MM.1S (cell line): ENCODE measurements at places on chromosomes 4 and X.

- no peaks in the 10 kb centered on the region for H3K36me3 ChIP-seq
- DNase-seq = no peak
- no peak overlapping the region for H3K4me3 ChIP-seq
- no peaks in the 10 kb centered on the region for H3K27me3 ChIP-seq
- no peaks in the 10 kb centered on the region for H3K4me1 ChIP-seq
- no peak overlapping the region for H3K27ac ChIP-seq
Observed at GRCh38 chr4:41334182-41334581, 77.5 kb downstream of the UCHL1 start.

GRCh38 chr4:69576251-69576877, 63.1 kb downstream of the UGT2A2 start:
- no peak overlapping the region for H3K4me3 ChIP-seq
- H3K27ac ChIP-seq = no peak overlapping the region
- H3K36me3 ChIP-seq = no peaks in the 10 kb centered on the region
- no peaks in the 10 kb centered on the region for H3K4me1 ChIP-seq
- H3K27me3 ChIP-seq = no peaks in the 10 kb centered on the region

GRCh38 chr4:47475411-47475810, 9.7 kb upstream of the ATP10D start:
- no peak for DNase-seq
- H3K27me3 ChIP-seq = no peaks in the 10 kb centered on the region
- H3K4me1 ChIP-seq = no peaks in the 10 kb centered on the region
- H3K36me3 ChIP-seq = no peaks in the 10 kb centered on the region
- H3K27ac ChIP-seq = no peak overlapping the region
- H3K4me3 ChIP-seq = no peak overlapping the region

- H3K4me3 ChIP-seq = no peak overlapping the region
- DNase-seq = no peak
- H3K36me3 ChIP-seq = no peaks in the 10 kb centered on the region
- H3K4me1 ChIP-seq = no peaks in the 10 kb centered on the region
- no peaks in the 10 kb centered on the region for H3K27me3 ChIP-seq
Observed at GRCh38 chr4:99504804-99505502, 5.9 kb upstream of the C4orf17 start.

DNA sequence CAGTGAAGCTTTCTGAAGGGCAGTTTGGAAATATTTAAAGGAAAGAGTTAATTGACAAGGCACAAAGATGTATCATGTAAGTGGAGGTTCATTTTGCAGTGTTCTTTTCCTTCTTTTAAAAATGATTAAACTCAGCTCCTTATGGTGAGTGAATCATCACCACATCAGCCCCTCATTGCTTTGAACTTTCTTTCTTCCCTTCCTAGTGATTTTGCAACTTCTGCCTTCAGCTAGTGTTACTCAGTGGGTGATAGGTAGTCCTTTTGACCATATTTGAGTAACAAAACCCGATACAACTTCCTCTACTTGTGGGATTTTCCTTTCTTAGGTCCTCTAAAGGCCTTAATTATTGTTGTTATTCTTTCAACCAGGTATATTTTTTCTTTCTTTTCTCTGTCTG, 8.2 kb downstream of the ZCCHC4 start:
- H3K27me3 ChIP-seq = no peaks in the 10 kb centered on the region
- H3K4me3 ChIP-seq = no peak overlapping the region
- H3K27ac ChIP-seq = no peak overlapping the region
- DNase-seq = no peak

GRCh38 chr4:146379744-146380143, 142.0 kb downstream of the SLC10A7 start:
- H3K36me3 ChIP-seq = no peaks in the 10 kb centered on the region
- H3K27ac ChIP-seq = no peak overlapping the region
- H3K4me3 ChIP-seq = no peak overlapping the region
- H3K27me3 ChIP-seq = no peaks in the 10 kb centered on the region

GRCh38 chr4:186249785-186250754, 15.9 kb upstream of the F11 start:
- peaks cover 9% of the 10 kb centered on the region; the same call in 1 of the 2 replicates for H3K4me1 ChIP-seq
- no peaks in the 10 kb centered on the region for H3K36me3 ChIP-seq
- peak; percentile 53 for DNase-seq
- no peak overlapping the region for H3K4me3 ChIP-seq
- H3K27me3 ChIP-seq = no peaks in the 10 kb centered on the region
- peak overlapping the region; percentile 1; the same call in 1 of the 2 replicates for H3K27ac ChIP-seq

- no peaks in the 10 kb centered on the region for H3K27me3 ChIP-seq
- no peaks in the 10 kb centered on the region for H3K36me3 ChIP-seq
- DNase-seq = no peak
- H3K4me3 ChIP-seq = no peak overlapping the region
Observed at GRCh38 chr4:54447304-54447703, 210.5 kb upstream of the KIT start.

GRCh38 chr4:86130160-86130933, 229.5 kb downstream of the MAPK10 start:
- H3K27ac ChIP-seq = no peak overlapping the region
- no peaks in the 10 kb centered on the region for H3K27me3 ChIP-seq
- H3K4me1 ChIP-seq = no peaks in the 10 kb centered on the region
- no peak for DNase-seq

DNA sequence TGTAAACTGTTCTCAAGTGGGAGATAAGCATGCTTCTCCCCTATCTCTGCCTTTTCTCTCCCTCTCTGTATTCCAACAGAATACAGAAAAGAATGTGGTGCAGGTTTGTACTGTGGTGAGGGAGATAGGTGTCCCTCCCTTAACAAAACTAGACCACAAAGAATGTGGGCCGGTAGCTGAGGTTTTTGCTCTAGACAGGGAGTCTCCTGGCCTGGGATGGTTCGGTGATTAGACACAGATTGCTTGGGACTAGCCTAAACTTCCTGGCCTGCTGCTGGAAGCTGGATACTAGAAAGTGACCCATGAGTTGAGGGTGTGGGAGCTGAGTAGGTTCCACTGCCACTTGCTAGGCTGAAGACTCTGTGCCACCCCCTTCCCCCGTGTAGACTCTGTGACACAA, 143.0 kb downstream of the CXXC4 start:
- DNase-seq = no peak
- no peak overlapping the region for H3K4me3 ChIP-seq
- H3K36me3 ChIP-seq = no peaks in the 10 kb centered on the region
- H3K27ac ChIP-seq = no peak overlapping the region

- peaks cover 36% of the 10 kb centered on the region for H3K4me1 ChIP-seq
- peak overlapping the region; percentile 32; the same call in 1 of the 2 replicates for H3K27ac ChIP-seq
Observed at GRCh38 chrX:6732101-6732500, 197.2 kb upstream of the VCX3A start.

DNA sequence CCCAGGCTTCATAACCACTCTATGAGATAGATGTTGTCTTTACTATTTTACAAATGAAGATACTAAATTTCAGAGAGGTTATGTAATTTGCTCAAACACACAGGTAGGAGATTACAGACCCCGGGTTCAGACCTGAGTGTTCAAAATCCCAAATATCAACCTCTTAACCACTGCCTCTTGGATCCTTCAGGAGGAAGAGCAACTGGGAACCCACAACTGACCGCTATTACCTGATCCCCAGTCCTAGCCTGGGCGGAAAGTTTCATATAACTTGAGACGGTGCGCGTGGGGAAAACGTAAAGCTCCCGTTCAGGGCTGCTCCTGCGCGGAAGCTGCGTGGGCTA, 8.9 kb upstream of the PRDM8 start:
- H3K27me3 ChIP-seq = peaks cover 8% of the 10 kb centered on the region
- DNase-seq = no peak
- no peak overlapping the region for H3K4me3 ChIP-seq
- H3K36me3 ChIP-seq = no peaks in the 10 kb centered on the region
- H3K4me1 ChIP-seq = no peaks in the 10 kb centered on the region

GRCh38 chr4:82661181-82661992, 99.6 kb upstream of the TMEM150C start:
- DNase-seq = no peak
- H3K4me3 ChIP-seq = no peak overlapping the region
- H3K27me3 ChIP-seq = no peaks in the 10 kb centered on the region

- H3K27me3 ChIP-seq = no peaks in the 10 kb centered on the region
- no peaks in the 10 kb centered on the region for H3K4me1 ChIP-seq
- no peak overlapping the region for H3K4me3 ChIP-seq
- H3K27ac ChIP-seq = no peak overlapping the region
- DNase-seq = no peak
- H3K36me3 ChIP-seq = no peaks in the 10 kb centered on the region
Observed at GRCh38 chrX:115449742-115450141, 111.2 kb upstream of the PLS3 start.

DNA sequence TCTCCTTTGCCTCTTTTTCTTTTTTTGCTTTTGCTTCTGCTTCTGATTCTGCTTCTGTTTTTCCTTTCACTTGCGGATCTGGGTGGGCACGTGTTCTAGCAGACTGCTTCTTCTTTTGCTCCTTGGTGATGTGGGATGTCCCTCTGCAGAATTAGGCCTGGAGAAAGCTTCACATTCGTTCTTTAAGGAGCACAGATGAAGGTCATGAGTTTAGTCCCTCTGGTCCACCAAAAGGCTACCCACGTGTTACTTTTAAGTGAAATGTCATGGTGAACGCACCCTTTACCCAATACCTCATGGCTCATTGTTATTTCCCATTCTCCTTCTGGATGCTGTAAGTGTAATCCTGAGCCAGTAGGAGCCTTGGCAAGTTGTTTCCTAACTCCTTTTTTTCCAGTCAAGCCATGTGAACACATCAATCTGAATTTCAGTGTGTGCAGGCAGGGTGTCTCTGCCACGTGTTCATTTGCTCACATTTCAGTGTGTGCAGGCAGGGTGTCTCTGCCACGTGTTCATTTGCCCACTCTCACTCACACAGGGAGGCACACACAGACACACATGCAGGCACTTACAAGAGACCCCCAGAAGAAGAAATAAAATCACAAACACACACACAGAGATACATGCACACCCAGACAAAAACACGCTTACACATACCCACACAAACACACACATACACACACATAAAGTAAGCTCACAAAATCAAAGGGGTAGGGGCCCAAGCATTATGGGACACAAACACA, 36.9 kb downstream of the NBDY start:
- peak overlapping the region; percentile 52 for H3K4me3 ChIP-seq
- no peaks in the 10 kb centered on the region for H3K36me3 ChIP-seq
- peak overlapping the region; percentile 90; the same call in 1 of the 2 replicates for H3K27ac ChIP-seq
- peak; percentile 25 for DNase-seq
- H3K4me1 ChIP-seq = peaks cover 29% of the 10 kb centered on the region

- no peak overlapping the region for H3K4me3 ChIP-seq
- H3K4me1 ChIP-seq = no peaks in the 10 kb centered on the region
- H3K27ac ChIP-seq = no peak overlapping the region
- no peaks in the 10 kb centered on the region for H3K36me3 ChIP-seq
- peak; percentile 63 for DNase-seq
- no peaks in the 10 kb centered on the region for H3K27me3 ChIP-seq
Observed at GRCh38 chr4:20773144-20773997, 73.1 kb downstream of the PACRGL start.

- no peak overlapping the region for H3K27ac ChIP-seq
- H3K36me3 ChIP-seq = no peaks in the 10 kb centered on the region
- H3K4me1 ChIP-seq = no peaks in the 10 kb centered on the region
- H3K27me3 ChIP-seq = no peaks in the 10 kb centered on the region
Observed at GRCh38 chrX:57135287-57135686, 1.9 kb downstream of the SPIN2A start.

- peaks cover 4% of the 10 kb centered on the region for H3K4me1 ChIP-seq
- no peak overlapping the region for H3K27ac ChIP-seq
- no peak overlapping the region for H3K4me3 ChIP-seq
Observed at GRCh38 chr4:29081234-29081955, 1638.8 kb upstream of the PCDH7 start.

GRCh38 chr4:150990250-150990649, 24.8 kb downstream of the LRBA start:
- H3K36me3 ChIP-seq = no peaks in the 10 kb centered on the region
- DNase-seq = no peak
- H3K4me3 ChIP-seq = no peak overlapping the region
- H3K27me3 ChIP-seq = no peaks in the 10 kb centered on the region

GRCh38 chr4:23038626-23039491, 346.1 kb downstream of the GBA3 start:
- H3K27me3 ChIP-seq = no peaks in the 10 kb centered on the region
- H3K27ac ChIP-seq = no peak overlapping the region
- no peak overlapping the region for H3K4me3 ChIP-seq
- H3K4me1 ChIP-seq = no peaks in the 10 kb centered on the region
- H3K36me3 ChIP-seq = no peaks in the 10 kb centered on the region

DNA sequence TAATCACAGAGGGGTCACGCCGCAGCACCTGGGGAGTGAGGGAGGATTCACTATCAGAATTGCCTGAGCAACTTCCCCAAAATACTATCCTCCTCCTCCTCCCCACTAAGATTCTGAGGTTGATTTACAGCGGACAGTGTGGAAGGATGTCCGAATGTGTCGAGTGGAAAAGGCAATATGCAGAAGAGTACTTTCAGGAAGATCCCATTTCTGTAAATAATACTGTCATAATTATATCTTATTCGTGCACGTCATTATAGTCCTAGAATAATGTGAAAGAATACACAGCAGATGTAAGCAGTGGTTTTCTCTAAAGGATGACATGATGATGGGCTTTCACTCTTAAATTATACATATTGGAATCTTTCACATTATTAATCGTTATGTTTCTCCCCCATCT, 149.8 kb upstream of the NOCT start:
- H3K36me3 ChIP-seq = no peaks in the 10 kb centered on the region
- no peaks in the 10 kb centered on the region for H3K4me1 ChIP-seq
- no peak overlapping the region for H3K4me3 ChIP-seq

DNA sequence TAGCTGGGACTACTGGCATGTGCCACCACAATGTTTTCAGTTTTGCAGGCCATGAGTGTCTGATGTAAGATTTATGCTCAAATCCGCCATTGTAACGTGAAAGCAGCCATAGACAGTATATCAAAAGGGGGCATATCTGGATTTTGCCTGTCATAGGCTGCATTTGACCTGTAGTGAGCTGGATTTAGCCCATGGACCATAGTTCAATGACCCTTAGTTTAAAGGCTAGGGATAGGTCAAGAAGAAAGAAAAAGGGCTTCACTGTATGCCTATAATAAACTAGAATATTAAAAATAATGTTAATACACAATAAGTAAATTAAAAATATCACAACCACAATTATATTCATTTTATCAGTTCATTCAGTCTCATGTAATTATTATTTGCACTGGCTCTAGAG, 181.8 kb downstream of the STIM2 start:
- H3K27ac ChIP-seq = no peak overlapping the region
- no peak overlapping the region for H3K4me3 ChIP-seq
- no peaks in the 10 kb centered on the region for H3K27me3 ChIP-seq
- H3K36me3 ChIP-seq = no peaks in the 10 kb centered on the region
- no peak for DNase-seq
- H3K4me1 ChIP-seq = no peaks in the 10 kb centered on the region

GRCh38 chr4:52651996-52652672, 7.0 kb downstream of the USP46 start:
- DNase-seq = no peak
- no peak overlapping the region for H3K4me3 ChIP-seq
- H3K4me1 ChIP-seq = no peaks in the 10 kb centered on the region
- H3K27ac ChIP-seq = no peak overlapping the region

DNA sequence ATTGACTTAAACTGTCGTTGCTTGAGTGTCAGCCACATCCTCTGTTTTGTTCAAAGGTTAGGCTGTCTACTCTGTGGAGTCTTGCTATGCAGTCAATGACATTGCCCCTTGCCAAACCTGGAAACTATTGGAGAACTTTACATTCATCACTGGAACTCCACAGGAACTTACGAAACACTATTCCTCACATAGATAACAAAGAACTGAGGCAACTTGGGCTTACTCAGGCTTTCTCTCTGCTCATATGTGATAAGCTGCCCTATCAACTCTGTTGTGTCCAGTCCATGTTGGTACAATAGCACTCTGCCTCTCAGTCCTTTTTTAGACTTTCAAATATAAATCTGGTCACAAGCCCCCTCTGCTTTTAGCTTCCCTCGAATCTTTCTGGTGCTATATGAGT, 9.4 kb downstream of the NPY5R start:
- no peaks in the 10 kb centered on the region for H3K27me3 ChIP-seq
- DNase-seq = no peak
- no peak overlapping the region for H3K4me3 ChIP-seq
- H3K27ac ChIP-seq = no peak overlapping the region
- no peaks in the 10 kb centered on the region for H3K36me3 ChIP-seq
